Eye (tissue), 1 donor: ENCODE measurements at places on chromosomes 5 and 9.
A peak's percentile ranks its signal among the peaks of the same experiment; 100 is the strongest.

- DNase-seq: peak; percentile 74
Measured at GRCh38 chr9:4796988-4797853, 4.5 kb downstream of the RCL1 start.

- no peak for DNase-seq
Measured at GRCh38 chr9:135498381-135499126, 1.9 kb upstream of the MRPS2 start.

GRCh38 chr9:28808042-28808441 lies 1234.8 kb upstream of the C9orf72 start:
- DNase-seq: no peak

GRCh38 chr5:63812693-63813092 lies 149.6 kb downstream of the HTR1A start:
- peak; percentile 4 for DNase-seq

- peak; percentile 34 for DNase-seq
Measured at GRCh38 chr5:68911840-68912690, 181.7 kb upstream of the SLC30A5 start.

DNA sequence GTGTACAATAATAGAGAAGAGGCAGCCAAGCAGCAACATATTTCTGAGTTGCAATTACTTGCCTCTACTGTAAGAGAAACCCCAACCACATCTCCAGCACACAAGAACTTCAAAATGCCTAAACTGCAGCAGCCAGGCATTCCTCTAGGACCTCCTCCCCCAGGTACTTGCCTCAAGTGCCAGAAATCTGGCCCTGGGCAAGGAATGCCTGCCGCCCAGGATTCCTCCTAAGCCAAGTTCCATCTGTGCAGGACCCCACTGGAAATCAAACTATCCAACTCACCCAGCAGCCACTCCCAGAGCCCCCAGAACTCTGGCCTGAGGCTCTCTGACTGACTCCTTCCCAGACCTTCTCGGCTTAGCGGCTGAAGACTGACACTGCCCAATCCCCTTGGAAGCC lies 336.8 kb upstream of the RGMB start:
- no peak for DNase-seq

GRCh38 chr9:127451858-127452656 lies 747 bp downstream of the LRSAM1 start:
- peak; percentile 32 for DNase-seq

- DNase-seq: no peak
Measured at GRCh38 chr5:89059274-89059673, 176.3 kb upstream of the MEF2C start.

- DNase-seq: peak; percentile 36
Measured at GRCh38 chr5:178545176-178545575, 45.0 kb downstream of the COL23A1 start.

DNA sequence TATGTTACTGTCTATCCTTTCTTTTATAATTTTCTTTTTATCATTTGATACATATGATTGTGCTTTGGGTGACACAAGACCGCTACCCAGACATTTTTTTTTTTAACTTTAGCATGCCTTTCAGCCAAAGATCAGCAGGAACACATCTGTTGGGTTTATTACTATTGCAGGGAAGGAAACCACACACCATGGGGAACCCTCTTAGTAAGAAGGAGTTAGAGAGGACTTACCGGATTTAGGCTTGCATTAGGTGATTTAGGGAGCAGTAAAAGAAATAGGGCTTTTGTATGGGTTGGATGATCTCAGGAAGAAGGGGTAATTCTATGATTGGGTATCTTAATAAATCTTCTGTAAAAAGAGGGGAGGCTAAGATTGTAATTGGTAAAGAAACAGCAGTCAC lies 138.2 kb downstream of the SNX18 start:
- DNase-seq: no peak

- DNase-seq: peak; percentile 39
Measured at GRCh38 chr5:125595095-125595494, 828.1 kb upstream of the GRAMD2B start.

GRCh38 chr5:164181604-164182003 lies 676.2 kb downstream of the MAT2B start:
- DNase-seq: peak; percentile 19

DNA sequence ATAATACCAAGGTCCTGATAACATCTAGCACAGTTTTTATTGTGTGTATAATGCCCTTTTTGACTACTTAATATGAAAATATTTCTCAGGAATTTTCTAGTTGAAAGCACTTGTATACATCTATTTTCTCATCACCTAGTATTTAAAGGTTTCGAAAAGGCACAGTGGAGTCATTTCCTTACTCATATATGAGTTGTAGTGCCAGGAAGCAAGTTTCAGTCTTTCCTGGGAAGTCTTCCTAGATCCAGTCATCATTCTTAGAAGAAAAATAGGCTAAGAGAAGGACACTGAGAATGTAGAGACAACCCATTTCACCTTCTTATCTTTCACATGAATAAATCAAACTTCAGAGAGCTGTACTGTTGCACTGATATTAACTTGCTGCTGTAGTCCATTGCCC lies 70.2 kb downstream of the SLC25A46 start:
- no peak for DNase-seq

- no peak for DNase-seq
Measured at GRCh38 chr9:8229226-8229625, 429.6 kb upstream of the DMAC1 start.

DNA sequence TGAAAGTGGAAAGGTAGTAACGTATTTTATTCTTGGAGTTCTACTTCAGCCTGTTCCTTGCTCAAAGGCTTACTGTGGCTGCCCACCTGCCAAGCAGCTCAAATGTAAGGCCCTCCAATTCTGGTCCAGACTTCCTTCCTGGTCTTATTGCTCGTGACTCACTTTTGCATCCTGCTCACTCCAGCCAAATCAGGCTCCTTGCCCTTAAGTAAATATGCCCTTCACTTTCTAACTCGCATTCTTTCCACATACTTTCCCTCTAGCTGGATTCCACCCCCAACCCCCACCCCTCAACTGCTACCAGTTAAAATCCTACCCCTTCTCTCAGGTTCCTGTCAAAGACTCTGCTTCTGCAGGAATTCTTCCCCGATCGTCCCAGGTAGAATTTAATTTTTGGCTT lies 96.6 kb downstream of the GALNT10 start:
- no peak for DNase-seq

DNA sequence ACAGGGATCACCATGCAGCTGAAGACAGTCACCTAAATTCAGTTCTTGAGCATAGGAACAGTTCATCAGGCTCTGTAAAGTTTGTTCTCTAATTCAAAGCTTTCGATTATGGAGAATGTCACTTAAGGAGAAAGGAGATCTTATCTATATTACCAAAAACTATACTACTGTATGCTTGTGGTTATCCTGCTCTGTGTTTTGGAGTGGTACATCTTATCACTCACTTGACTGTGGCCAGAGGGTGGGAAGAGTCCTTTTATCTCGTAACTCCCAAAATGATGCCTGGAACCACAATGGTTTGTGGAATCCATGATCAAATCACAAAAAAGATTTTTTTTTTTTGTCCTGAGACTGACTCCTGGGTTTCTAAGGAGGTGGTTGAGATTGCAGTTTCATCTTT lies 230.7 kb downstream of the COMMD10 start:
- DNase-seq: no peak

DNA sequence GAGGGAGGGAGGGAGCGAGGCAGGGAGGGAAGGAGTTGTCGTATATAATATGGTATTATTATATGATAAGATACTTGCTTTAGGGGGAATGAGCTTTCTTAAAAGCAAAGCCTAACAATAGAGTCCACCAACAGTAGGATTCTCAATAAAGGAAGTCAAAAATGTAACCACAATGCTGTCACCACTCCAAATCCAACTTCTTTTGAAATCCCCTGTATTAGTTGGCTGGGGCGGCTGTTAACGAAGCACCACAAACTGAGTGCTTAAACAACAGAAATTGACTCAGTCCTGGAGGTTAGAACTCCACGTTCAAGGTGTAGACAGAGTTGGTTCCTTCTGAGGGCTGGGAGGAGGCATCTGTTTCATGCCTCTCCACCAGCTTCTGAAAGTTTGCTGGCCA lies 23.1 kb downstream of the GAS1 start:
- DNase-seq: no peak

DNA sequence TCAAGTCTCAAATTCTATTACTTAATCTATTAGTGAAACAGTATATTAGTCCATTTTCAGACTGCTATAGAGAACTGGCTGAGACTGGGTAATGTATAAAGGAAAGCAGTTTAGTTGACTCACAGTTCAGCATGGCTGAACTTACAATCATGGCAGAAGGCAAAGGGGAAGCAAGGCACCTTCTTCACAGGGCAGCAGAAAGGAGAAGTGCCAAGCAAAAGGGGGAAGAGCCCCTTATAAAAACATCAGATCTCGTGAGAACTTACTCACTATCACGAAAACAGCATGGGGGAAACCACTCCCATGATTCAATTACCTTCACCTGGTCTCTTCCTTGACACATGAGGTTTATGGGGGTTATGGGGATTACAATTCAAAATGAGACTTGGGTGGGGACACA lies 67.9 kb upstream of the CHSY3 start:
- no peak for DNase-seq

DNA sequence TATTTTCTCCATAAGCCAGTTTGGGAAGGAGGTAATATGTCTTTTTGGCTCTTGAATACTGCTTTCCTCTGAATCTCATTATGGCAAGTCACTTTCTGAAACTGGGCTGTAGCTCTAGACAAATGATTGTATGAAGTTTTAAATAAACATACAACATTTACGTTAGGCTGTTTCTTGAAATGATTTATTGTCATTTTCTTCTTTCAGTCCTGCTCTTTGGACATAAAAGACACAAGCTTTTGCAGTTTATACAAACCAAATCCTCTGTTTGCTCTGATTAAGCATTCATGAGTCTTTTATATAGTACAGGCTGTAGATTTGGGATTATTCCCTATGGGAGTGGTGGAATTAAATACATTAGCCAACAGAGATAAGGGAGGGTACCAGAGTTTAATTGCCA lies 139.7 kb downstream of the CEP120 start:
- DNase-seq: no peak

DNA sequence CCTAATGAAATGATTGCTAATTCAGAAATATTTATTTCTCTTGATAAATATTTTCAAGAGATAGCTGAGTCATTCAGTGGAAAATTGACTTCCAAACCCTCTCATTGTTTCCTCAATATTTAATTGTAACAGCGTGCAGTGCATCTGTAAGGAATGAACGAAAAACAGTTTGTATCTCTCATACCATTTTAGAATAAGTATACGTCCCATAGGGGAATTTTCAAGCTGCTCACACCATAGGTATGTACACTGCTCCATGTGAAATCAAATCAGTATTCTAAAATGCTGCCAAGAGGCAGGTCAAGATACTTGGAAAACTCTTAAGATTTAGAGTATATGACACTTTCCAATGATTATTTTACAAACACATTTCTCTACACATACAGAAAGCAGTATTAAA lies 202.2 kb downstream of the ARL15 start:
- no peak for DNase-seq

DNA sequence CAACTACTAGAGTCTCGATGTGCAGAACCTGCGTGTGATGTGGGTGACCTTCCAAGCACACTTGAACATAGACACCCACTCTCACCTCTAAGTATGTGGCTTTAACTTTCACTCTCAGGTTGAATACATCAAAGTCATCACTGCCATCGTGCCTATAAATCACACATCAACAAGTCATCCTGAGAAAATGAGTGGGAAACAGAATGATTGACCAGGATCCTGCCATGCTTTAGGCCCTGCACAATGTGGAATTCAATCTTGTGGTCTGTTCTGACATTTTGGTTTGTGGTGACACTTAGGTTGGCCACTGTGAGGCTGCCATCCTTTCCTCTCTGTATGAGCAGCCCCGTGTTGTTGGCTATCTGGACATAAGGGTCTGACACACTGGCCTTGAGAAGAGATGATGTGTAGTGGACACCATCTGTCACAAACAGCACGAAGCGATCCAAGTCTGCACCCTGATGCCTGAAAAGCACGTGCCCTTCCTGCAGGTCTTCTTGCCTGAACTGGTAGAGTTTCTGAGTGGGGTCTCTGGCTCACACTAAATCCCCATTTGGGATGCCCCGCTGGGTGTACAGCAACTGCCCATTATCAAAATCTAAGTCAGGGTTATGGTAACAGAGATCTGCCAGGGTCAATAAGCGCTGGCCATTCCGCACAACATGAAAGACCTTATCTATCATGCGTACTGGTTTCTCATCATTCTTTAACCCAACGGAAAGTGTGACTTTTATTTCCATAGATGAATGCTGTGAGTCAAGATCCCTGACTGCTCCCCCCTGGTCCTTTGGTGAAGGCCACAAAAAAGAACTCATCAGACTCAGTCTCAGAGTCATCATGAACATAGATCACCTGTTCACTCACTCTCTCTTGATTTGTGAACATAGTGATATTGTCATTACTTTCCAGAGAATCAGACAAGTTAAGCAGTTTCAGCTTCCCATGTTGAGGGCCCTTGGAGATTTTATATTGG lies 116.6 kb downstream of the ESM1 start:
- DNase-seq: no peak

- DNase-seq: no peak
Measured at GRCh38 chr5:108054349-108054748, 327.5 kb downstream of the FBXL17 start.

DNA sequence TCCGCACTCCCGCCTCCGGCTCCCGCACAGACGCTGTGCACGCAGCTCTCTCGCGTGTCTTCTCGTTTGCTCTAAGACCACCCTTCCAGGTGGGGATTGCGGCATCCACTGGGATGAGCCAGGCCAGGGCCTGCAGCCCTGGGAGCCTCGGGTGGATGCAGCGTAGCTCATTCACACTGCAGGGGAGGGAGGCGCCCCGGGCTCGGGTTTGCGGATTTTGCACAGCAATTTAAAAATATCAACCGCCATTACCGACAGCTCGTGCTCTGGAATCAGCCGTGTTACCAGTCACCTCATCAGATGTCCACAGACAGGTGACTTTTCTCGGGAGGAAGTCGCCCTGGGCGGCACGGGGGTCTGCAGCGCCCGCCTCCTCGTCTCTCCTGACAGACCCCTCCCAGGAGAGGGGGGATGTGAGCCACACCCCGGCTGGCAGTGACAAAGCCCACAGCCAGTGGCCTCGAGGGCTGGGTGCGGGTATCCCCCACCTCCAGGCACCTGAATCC lies 20.8 kb upstream of the SLC6A3 start:
- DNase-seq: no peak

DNA sequence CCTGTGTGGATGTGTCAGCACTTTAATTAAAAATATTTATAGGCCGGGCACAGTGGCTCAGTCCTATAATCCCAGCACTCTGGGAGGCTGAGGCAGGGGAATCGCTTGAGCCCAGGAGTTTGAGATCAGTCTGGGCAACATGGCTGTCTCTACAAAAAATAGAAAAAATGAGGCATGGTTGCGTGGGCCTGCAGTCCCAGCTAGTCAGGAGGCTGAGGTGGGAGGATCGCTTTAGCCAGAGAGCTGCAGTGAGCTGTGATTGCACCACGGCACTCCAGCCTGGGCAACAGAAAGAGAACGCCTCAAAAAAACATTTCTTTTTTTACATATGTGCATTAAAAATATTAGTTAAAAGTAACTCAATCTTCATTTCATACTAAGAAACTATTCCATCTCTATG lies 6.2 kb downstream of the TBC1D9B start:
- DNase-seq: no peak

GRCh38 chr9:101139082-101139481 lies 110.6 kb downstream of the PLPPR1 start:
- no peak for DNase-seq

GRCh38 chr5:142048272-142048671 lies 35.4 kb upstream of the GNPDA1 start:
- DNase-seq: no peak

- DNase-seq: peak; percentile 93
Measured at GRCh38 chr5:159209438-159210209, at the start of gene RNF145. Gene RNF145 (minus strand): TSS chr5:159209553. CDS start chr5:159203617, 5,936 bp downstream.
